Ecto neural progenitor cell (in vitro differentiated cells): ENCODE measurements at places on chromosomes 4 and X.
A peak's percentile ranks its signal among the peaks of the same experiment; 100 is the strongest.

- DNase-seq = no peak
Measured at GRCh38 chr4:85907001-85907400, 432.1 kb downstream of the ARHGAP24 start.

GRCh38 chr4:173936861-173937260 is 346.6 kb downstream of the FBXO8 start:
- DNase-seq = no peak

DNA sequence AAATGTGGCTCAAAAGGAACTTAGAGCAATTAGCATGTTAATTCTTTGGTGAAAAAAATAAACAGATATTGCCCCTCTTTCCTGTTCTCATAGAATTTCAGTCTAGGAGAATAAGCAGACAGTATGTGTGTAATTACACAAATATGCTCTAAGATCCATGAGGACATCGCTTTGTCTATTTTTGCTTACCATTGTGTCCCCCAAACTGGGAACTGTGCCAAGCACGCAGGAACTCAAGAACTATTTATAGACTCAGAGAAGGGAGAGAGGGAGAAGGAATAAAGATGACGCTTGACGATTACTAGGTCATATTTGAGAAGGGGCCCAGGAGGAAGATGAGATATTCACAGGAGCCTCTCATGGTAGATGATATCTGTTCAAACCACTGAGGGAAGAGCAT is 692.6 kb downstream of the RAB28 start:
- no peak for DNase-seq

DNA sequence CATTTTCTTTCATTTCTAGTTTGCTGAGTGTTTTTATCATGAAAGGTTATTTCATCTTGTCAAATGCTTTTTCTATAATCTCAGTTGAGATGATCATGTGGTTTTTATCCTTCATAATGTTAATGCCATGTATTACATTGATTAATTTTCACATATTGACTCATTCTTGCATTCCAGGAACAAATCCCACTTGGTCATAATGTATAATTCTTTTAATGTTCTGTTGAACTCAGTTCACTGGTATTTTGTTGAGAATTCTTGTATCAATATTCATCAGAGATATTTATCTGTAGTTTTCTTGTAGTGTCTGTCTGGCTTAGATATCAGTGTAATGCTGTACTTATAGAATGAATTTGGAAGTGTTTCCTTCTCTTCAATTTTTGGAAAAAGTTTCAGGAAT is 16.7 kb upstream of the LHFPL1 start:
- DNase-seq = no peak

DNA sequence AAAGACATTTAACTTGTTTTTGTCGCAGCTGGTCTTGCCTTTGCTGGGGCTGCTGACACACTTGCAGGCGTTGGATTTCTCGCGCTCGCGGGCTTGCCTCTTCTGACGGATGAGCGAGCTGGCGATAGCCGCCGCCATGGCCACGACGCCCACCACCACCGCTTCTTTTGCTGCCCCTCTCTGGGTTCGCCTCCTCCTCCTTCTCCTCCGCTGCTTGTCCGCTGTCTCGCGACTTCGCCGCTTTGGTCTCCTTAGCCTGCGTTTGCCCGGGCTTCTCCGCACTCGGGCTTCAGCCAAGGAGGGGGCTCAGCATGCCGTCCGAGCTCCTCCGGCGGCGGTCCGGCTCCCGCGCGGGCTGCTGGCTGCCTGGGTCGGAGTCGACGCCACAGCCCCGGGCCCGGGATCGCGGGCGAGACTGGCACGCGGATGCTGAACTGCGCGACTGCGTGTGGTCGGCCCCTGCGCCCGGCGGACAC is 613 bp downstream of the FGF13 start:
- DNase-seq = peak; percentile 63

GRCh38 chr4:108581083-108581482 is 39.3 kb upstream of the RPL34 start:
- no peak for DNase-seq

DNA sequence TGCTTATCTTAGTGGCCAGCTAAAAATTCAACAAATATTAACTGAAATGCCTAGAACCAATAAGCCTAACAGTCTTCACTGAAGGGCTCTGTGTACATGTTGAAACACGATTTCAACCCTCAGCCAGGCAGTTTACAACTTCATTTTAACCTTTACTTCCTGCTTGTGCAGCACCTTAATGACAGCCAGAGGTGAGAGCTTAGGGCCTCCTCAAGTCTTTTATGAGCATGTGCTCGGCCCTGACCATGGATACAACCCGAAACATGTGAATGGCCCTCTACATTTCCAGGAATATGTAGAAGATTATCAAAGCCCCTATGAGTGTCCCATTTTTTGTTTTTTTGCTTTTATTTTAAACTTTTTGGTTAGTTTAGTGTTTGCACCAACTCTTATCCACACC is 88.3 kb downstream of the MSN start:
- no peak for DNase-seq

GRCh38 chrX:31115398-31115797 is 43.6 kb upstream of the FTHL17 start:
- DNase-seq = no peak

GRCh38 chr4:94534401-94535312 is 82.9 kb downstream of the PDLIM5 start:
- no peak for DNase-seq

- DNase-seq = no peak
Measured at GRCh38 chr4:72022553-72022952, 9.2 kb upstream of the NPFFR2 start.

- peak; percentile 43 for DNase-seq
Measured at GRCh38 chrX:129651756-129652564, 2.8 kb downstream of the APLN start.

GRCh38 chr4:33061727-33062126 is 2341.6 kb downstream of the PCDH7 start:
- no peak for DNase-seq

DNA sequence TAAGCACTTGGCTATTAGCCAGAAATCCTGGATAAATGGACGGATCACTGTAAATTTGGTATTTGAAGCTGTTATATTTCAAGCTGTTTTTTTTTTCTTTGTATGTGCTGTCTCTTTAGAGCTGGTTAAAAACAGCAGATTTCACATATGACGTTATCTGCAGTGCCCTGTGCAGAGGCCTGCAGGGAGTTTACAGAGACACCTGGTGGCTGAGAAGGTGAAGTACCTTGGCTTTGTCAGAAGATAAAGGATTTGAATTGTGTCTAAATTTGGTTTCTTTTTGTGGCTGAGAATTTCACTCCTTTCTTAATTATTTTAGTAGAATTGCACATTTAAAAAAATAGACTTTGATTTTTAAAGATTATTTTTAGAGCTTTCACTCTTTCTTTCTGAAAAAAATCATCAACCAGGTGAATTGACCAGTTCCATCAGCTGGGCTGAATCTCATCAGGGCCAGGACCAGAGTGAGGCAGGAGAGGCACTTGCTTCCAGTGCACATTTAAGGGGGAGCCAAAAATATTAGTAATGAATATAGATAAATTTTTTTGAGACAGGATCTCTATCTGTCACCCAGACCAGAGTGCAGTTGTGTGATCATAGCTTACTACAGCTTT is 9.6 kb upstream of the CHRNA9 start:
- no peak for DNase-seq

GRCh38 chr4:2694691-2695090 is 61.4 kb downstream of the TNIP2 start:
- DNase-seq = no peak

DNA sequence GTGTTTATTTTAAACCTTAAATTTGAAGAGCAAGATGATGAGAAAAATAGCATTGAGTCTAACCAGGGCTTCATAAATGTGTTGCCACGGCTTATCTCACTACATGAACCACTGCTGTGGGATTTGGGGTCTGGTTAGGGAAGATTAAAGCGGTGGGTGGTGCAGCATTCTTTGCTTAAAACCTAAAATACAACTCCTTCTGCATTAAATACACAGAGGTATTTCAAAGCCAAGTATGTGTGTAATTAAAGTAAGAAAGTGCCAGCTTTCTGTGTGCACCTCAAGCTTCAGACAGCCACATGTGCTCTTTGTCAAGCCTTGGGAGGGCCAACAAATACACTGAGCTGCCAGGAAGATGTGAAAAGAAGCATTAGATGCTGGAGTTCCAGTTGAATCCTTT is 128.0 kb downstream of the CPE start:
- no peak for DNase-seq

DNA sequence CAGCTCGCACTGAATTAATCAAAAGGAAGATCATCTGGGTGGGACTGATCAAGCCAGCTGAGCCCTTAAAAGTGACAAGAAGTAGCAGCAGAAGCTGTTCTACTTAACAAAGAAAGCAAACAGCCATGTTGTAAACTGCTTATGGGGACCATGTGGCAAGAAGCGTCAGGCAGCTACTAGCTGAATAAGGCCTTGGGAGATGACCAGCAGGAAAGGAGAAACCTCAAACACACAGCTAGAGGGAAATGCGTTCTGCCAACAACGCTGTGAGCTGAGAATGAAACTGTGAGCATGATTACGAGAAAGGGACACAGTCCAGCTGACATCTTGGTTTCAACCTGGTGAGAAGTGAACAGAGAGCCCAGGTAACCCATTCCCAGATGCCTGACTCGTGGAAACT is 49.3 kb upstream of the FAM9A start:
- no peak for DNase-seq

- no peak for DNase-seq
Measured at GRCh38 chrX:110683925-110684324, 111.7 kb downstream of the CHRDL1 start.

DNA sequence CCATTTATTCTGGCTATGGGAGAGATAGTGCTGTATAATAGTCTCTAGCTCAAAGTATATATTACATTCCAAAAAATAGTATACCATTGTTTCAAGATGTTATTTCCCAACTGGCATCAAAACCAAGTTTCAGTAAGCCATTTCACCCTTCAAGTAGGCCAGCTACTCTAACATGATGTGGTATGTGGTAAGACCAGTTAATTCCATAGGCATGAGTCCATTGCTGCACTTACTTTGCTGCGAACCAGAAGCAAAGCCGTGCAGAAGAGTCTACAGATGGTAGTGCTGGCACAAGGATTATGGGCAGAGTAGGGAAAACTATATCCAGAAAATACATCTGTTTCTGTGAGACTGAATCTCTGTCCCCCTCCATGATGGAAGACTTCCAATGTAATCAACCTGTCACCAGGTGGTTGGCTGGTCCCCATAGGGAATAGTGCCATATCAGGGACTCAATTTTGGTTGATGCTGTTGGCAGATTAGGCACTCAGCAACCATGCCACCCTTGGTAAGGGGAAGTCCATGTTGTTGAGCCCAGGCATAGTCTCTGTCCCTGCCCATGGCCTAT is 49.8 kb upstream of the HSD17B10 start:
- no peak for DNase-seq

GRCh38 chrX:154321594-154321993 is 26.0 kb downstream of the TKTL1 start:
- DNase-seq = no peak

GRCh38 chrX:35728481-35728880 is 69.7 kb upstream of the MAGEB16 start:
- no peak for DNase-seq

DNA sequence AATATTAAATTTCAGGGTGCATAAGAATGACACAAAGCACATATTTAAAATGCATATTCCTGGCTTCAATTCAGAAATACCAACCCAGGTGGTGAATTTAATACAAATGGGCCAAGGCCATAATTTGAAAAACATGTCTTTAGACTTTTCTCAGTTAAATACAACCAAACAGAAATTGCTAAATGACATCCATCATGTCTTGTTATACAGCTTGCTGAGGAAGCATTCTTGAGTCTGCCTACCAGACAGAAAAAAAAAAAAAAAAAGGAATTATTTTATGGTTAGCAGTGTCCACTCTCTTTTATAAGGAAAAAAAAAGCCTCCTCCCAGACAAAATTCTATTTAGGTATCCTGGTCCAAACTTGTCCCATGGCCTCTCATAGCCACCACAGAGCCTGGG is 119.1 kb downstream of the PAPSS1 start:
- DNase-seq = no peak

DNA sequence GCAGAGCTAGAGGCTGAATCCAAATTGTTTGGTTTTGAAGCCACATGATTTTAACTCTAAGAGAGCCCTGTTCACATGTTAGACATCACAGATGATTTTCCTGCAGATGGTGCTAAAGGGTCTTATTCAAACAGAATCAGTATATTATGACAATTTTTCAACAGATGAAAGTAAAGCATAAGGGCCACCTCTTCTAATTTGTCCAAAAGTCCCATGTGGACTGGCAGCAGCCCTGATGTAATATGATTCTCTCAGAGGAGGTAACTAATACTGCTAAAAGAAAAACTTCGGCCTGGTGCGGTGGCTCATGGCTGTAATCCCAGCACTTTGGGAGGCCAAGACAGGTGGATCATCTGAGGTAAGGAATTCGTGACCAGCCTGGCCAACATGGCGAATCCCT is 26.0 kb upstream of the SETD7 start:
- DNase-seq = no peak

GRCh38 chrX:281166-281999 is at the start of gene PLCXD1:
PLCXD1 (plus strand) TSS chrX:281381; CDS start chrX:284188, 2,807 bp downstream.
- DNase-seq = peak; percentile 87

GRCh38 chr4:121272526-121272925 is 108.3 kb downstream of the QRFPR start:
- no peak for DNase-seq

DNA sequence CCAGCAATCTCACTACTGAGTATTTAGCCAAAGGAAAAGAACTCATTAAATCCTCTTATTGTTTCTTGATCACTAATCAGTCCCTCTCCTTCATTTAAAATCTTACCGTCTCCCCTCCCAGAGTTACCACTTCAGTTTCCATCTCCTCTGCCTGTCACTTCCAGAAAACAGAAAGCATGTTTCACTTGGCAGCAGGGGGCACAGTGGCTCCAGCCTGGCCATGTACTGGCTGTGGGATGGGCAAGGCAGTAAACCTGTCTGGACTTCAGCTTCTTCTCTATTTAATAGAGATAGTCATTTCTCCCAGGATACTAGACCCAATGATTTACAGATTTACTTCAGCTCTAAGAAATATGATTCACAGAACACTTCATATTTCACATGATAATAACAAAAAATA is 63.2 kb downstream of the CD40LG start:
- no peak for DNase-seq

GRCh38 chr4:149719806-149720205 is 95.8 kb downstream of the IQCM start:
- DNase-seq = no peak

DNA sequence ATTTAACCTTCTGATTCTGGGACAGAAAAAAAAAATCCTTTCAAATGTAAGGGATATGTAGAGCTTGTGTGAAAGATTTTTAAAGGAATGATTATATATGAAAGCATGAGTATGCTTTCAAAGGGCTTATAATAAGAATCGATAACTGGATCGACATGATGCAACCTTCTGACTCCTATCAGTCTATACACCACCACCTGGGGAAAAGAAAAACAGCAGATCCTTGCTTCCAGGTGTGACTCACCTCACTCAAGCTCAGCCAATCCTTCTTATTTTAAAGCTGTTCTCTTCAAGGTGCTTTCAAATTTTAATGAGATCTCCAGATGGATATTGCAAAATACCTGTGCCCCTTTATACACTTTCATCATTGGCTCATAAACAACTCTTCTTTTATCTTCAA is 102.1 kb upstream of the EDNRA start:
- DNase-seq = no peak

DNA sequence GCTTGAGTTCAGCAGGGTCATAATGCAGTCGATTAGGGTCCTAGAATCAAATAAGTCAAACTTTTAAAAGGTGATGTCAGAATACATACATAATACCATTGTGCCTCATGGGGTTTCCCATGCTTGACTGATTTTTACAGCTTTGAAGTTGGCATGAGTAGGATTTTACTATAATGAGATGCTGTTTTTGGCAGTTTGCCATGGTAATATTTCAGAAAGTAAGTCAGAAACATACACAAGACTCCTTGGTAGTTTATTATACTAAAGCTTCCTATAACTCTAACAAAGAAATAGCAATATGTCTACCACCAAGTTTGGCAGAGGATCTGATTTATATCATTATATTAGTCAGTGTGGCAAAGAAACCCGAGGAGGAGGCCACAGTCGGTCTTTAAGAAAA is 45.2 kb downstream of the PHKA2 start:
- no peak for DNase-seq
